ENCODE measurements at places on chromosomes 3 and 15.

GRCh38 chr3:18761530-18761929 is 336.4 kb upstream of the SATB1 start:
- no peak for DNase-seq

GRCh38 chr3:55180161-55180560 is 252.3 kb upstream of the LRTM1 start:
- DNase-seq = no peak

DNA sequence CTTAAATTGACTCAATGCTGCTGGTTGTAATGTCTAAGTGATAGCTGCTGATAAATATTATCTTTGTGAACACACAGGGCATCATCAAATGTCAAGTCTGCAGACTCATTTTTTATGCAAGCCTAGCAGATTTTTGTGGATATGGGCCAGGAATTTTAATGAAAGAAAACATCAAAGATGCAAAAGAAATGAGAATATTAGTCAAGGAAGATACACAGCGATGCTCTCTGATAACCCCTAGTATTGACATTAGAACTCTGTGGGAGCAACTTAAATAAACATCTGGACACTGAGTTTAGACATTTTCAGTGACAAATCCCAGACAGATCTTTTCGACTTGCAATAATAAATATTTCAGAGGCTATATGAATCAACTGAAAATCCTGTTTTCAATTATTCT is 28.3 kb downstream of the POLR2M start:
- DNase-seq = no peak

DNA sequence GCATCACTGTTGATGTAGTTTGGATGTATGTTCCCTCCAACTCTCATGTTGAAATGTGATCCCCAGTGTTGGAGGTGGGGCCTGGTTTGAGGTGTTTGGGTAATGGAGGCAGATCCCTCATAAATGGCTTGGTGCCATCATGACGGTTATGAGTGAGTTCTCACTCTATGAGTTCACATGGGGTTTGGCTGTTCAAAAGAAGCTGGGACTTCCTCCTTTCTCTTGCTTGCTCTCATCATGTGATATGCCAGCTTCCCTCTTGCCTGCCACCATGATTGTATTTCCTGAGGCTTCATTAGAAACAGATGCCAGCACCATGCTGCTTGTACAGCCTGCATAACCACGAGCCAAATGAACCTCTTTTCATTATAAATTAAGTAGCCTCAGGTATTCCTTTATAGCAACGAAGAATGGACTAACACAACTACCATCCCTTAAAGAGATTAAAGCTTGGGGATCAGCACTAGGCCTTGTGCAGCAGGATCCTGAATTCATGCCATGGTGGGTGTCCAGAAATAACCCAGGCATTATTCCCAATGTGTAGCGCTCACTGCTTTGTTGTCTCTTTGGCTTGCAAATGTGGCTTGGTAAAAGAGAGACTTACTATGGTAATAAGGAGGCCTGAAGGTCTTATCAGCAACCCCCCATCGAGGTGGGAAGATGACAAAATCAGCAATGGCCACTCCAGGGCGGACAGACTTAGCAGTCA is 41.9 kb downstream of the NDUFB4 start:
- DNase-seq = no peak

DNA sequence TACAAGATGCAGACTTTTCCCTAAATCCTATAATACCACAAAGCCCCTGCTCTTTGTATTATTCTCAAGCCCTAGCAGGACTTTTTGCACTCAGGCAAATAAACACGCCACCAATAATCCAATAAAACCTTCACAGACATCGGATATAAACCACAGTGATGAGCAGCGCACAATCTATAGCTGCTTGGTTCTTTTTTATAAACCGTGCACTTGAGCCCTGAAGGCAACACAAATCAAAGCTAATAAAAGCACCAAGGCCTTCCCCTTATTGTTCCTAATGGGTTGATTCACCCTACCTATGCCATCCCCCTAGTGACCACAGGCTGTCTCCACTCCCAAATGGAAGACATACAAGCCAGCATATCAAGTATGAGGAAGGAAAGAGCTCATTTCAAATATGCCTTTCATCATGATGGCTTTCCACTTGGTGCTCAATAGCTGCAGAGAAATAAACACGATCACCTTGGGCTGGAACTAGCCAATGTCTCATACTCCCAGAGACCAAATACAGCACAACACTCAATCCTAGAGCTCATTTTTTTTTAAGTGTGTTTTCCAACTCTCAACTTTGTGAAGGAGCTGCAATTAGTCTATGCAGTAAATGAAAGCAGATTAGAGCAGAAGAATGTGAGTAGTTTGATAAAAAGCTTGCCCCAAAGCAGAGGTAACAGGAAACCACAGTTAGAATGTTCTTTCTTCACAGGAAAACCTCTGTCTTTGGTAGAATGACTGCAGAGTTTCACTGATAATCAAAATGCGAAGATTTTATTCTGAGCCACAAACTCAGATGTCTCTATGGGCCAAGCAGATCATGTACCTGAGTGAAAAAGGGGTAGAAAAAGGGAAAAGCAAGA is 573.9 kb downstream of the AGBL1 start:
- no peak for DNase-seq

DNA sequence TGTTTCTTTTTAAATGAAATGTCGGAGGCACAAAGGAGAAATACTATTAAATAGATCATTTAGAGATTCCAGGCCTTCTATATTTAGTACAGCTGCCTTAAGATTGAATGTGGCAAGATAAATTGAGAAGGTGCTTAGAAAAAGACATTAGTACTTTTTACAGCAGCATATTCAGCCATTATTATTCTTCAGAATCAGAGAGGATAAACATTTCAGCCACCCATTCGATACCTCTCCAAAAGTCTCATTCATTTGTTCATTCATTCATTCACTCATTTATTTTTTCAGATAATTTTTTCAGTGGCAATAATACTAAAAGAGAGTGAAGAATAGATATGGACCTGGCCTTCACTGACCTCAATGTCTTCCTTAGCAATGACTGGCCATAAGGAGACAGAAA is 347.0 kb downstream of the GRM7 start:
- DNase-seq = no peak

- no peak for DNase-seq
Measured at GRCh38 chr3:52054661-52055511, 1.5 kb downstream of the DUSP7 start.

GRCh38 chr3:191696348-191696747 is 235.4 kb downstream of the PYDC2 start:
- DNase-seq = no peak

Measured in stimulated activated CD8-positive, alpha-beta memory T cell treated with anti-CD3 and anti-CD28 coated beads, Interleukin-7, amount 100 ng/mL, for 1 hour (primary cell).